ENCODE measurements at places on chromosomes 12 and 14.

- DNase-seq: no peak
Measured at GRCh38 chr12:6307529-6307928, 3.0 kb upstream of the PLEKHG6 start.

DNA sequence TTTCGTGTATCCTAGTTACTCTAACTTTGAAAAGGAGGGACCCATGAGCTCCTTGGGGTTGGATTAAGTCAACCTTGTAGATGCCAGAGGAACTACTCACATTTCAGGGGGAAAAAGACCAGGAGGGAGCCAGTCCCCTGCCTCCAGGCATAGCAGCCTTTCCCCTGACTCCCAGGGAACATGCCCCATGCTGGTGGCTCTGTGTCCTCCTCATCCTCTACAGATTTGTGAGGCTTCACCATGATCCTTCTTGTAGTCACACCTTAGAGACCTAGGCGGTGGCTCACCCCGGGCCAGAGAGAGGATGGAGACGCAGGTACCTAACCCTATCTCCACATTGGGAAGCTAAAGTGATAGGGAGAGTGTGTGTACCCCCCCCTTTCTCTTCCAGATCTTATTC, 16.0 kb upstream of the PPP1R1A start:
- no peak for DNase-seq

GRCh38 chr12:15212930-15213329, 8.3 kb downstream of the RERG start:
- no peak for DNase-seq

GRCh38 chr14:69547701-69548348, 26.8 kb downstream of the CCDC177 start:
- no peak for DNase-seq
